ENCODE measurements at places on chromosomes 4 and X.

GRCh38 chr4:146095091-146095690 lies 80.3 kb upstream of the LSM6 start:
- peak; percentile 83 for DNase-seq

- DNase-seq = no peak
Observed at GRCh38 chrX:136598631-136599030, 49.3 kb upstream of the CD40LG start.

DNA sequence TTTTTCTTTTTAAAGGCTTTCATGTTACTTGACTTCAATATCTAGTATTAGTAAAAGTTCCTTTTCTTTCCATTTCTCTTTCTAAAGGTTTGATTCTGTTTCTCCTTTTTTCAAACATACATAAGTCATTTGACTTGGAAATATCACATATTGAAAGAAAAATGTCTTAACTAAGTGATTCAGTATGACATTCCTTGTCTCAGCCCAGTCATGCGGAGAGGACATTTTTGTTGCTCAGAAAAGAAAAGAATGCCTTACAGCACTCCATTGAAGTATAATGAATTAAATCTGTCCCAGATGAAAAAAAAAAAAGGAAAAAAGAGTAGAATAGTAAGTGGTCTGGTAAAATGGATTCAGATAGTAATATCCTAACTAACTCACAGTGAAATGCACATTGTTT lies 466.1 kb downstream of the ADGRL3 start:
- no peak for DNase-seq

DNA sequence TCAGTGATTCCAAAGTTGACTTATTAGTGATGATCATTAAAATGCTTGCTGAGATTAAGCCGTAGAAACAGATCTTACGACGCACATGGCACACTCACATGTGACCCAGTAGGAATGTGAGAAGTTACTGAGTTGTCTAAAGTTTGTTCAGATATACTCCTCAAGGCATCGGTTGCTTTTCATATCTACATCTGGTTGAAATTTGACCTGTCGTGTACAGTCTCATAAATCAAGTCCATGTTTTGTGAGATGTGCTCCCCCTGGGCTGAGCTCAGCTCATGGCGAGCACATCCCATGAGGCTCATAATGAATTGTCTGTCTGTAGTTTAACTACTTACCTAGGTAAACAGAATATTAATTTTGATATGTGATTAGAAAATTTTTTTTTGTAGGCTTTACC lies 67.0 kb downstream of the TNIP2 start:
- DNase-seq = no peak

DNA sequence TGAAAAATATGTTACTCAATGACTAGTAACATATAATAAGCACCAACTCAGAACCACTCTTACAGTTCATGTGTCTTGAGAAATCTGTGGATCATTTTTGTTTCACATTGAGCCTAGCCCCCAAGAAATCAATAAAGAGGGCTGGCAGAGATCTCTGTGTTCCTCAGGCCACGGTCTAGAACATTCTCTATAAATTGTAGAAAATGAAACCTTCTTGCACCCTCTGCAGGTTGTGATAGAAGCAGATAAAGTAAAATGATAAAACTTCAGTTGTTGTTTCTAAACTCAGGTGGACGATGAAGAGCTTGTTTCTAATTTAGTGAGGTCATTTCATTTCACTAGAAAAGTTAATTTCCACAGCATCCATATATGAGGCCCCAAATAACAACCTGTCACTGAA lies 182.7 kb downstream of the KIT start:
- DNase-seq = no peak
